ENCODE measurements at places on chromosomes 16 and 17.

GRCh38 chr17:33739714-33740113 is 446.6 kb upstream of the ASIC2 start:
- DNase-seq: no peak

DNA sequence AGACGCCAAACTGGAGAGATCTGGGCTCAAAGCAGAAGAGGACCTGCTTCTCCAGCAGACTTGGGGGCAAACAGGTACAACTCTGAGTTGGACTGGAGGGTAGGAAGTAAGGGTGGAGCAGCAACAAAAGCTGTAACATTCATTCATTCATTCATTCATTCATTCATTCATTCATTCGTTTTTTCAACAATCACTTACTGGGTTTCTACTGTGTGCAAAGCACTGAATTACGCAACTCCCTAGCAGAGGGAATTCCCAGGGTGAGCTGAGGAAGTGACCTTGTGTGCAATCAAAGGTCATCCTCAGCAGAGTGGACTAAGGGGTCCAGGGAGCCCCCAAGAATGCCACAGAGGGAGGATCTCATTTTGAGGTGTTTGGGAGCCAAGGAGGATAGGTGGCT is 231.1 kb upstream of the SDK2 start:
- no peak for DNase-seq

- no peak for DNase-seq
Measured at GRCh38 chr16:3655396-3656159, 1.1 kb downstream of the DNASE1 start.

DNA sequence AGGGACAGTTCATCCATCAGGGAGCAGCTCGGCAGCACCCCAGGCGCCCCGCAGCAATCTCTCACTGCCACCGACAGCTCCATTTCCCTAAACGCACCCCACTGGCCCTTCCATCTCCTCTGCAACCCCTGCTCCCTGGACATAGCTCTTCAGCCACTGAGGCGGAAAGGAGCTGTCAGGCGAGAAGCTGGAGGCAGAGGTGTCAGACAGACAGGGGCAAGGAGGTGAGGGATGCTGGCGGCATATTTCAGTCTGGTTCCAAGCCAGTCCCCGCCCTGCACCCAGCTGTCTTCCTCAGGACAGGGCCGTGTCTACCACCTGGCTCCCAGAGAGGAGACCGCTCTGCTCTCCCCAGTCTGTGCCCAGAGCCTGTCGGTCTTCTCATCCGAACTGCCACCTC is 9.7 kb downstream of the ACLY start:
- DNase-seq: no peak

- DNase-seq: no peak
Measured at GRCh38 chr16:50093607-50094539, 28.1 kb downstream of the HEATR3 start.

Data from retinal pigment epithelial cell (primary cell).